ENCODE measurements at places on chromosomes 2 and 18.

DNA sequence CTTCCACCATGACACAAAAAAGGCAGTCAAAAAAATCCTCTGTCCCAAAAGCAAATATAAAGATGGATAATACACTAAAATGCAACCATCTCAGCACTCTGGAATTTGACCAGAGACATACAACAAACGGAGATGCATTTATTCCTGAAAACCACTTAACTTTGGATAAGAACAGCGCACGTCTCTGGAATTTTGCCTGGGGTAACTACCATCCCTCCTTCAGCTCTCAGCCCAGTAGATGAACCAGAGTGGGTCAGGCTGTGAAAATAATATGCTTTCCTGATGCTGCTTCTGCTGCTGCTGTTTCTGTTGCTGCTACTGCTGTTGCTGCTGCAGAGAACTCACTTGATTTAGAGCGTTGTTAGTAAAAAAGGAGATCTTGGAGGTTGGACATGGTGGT is 133.8 kb upstream of the ACVR2A start:
- no peak for DNase-seq

DNA sequence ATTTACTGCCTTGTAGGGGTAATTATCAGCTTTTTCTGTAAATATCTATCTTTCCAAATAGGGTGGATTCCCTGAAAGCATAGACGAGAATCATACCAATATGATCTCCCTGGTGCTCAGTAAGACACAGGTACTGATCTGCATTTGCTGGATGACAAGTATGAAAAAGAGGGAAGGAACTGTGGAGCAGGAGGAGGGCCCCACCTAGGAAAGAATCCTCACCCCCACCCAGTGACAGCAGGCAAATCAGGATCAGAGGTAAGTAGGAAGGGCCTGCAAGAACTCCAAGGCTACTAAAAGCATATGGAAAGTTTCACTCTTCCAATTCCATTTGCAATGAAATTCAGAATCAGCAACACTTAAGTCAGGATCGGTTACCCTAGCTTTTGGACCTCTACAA is 42.3 kb downstream of the METTL8 start:
- no peak for DNase-seq

GRCh38 chr2:218694405-218695145 is 16.1 kb upstream of the TTLL4 start:
- DNase-seq = no peak

- DNase-seq = no peak
These were observed 105.0 kb upstream of the ZFP36L2 start for GRCh38 chr2:43331422-43331821.

GRCh38 chr2:69965756-69966445 is 4.5 kb upstream of the ASPRV1 start:
- no peak for DNase-seq

GRCh38 chr18:1527805-1528204 is 623.1 kb downstream of the ADCYAP1 start:
- DNase-seq = no peak

- DNase-seq = no peak
These were observed 116.9 kb upstream of the FHL2 start for GRCh38 chr2:105515581-105516415.

GRCh38 chr2:58137856-58138255 is 91.2 kb downstream of the VRK2 start:
- DNase-seq = no peak

- DNase-seq = no peak
These were observed 110.3 kb downstream of the PXDN start for GRCh38 chr2:1633936-1634587.

DNA sequence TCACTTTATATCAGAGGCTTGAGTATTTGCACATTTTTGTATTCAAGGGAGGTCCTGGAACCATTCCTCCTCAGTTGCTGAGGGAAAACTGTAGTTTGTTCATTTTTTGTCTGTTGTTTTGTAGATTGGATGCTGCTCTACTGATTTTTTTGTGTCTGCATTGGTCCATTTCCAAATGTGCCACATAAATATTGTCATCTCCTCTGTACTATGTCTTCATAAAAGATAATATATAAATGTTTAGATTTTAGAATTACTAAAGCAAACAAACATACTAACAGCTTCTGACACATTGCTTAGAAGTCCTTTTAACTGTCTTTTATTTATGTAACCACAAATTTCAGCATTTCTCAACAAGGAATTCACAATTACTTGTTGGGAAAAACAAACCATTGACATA is 356.8 kb downstream of the PLCL1 start:
- no peak for DNase-seq

- no peak for DNase-seq
These were observed 21.1 kb upstream of the CHMP3 start for GRCh38 chr2:86584151-86584913.

GRCh38 chr2:142757111-142757510 is 120.4 kb upstream of the KYNU start:
- no peak for DNase-seq

- no peak for DNase-seq
These were observed 491.0 kb upstream of the NXPH2 start for GRCh38 chr2:139271149-139271548.

DNA sequence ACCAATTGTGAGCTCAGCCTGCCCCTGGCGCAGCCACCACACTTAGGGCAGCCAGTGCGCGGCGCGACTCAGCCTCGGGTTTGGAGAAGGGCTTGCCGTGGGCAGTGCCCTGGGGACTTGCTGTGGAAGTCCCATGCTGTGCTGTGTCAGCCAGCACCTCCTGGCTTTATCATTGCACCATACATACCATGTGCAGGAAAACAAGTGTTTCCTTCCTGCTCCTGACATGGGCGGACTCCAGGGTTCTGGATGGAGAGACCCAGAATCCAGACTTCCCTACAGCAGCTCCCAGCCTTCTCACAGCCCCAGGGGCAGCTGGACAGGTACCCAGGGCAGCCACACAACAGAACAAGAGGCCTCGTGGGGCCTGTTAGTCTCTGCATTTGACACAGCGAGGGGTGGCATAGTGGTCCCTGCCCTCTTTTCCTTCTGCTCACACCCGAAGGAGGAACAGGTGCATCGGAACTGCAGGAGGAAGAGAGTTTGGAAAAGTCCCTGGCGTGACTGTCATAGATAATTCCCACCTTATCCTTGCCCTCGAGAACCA is 54.2 kb downstream of the SDC1 start:
- DNase-seq = no peak

GRCh38 chr2:178125862-178126261 is 13.6 kb downstream of the RBM45 start:
- no peak for DNase-seq

GRCh38 chr2:27242614-27242951 is 20.3 kb downstream of the SLC30A3 start:
- DNase-seq = no peak

DNA sequence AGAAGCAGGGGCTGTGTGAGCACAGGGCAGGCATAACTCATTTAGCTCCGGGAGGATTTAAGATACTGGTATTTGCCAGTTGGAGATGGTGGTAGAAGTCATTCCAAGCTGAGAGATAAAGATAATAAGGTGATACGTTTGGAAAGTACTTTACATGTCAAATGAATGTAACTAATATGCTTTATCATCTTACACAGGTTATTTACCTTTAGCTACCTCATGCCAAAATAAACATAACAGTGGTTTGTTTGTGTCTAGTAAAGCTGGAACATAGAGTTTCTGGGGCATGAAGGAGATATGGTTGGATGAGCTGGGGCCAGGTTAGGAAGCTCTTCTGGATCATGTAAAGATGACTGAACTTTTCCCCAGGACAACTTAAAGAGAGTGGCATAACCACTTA is 126.9 kb upstream of the PIK3C3 start:
- no peak for DNase-seq

DNA sequence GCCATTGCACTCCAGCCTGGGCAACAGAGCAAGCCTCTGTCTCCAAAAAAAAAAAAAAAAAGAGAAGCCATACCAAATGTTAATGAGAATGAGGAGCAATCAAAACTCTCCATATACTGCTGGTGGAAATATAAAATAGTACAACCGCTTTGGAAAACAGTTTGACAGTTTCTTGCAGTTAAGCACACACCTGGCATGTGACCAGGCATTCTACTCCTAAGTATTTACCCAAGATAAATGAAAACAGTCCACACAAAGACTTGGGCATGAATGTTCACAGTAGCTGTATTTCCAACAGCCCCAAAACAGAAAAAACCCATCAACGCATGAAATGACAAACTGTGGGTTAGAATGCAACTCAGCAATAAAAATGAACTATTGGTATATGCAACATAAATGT is 76.0 kb upstream of the ST8SIA5 start:
- no peak for DNase-seq
